ENCODE measurements at places on chromosomes 7 and 10. TPM values are rescaled to one million over a fixed set of nuclear protein-coding genes. Genes with fewer than 3 reads are reported as not detected.

DNA sequence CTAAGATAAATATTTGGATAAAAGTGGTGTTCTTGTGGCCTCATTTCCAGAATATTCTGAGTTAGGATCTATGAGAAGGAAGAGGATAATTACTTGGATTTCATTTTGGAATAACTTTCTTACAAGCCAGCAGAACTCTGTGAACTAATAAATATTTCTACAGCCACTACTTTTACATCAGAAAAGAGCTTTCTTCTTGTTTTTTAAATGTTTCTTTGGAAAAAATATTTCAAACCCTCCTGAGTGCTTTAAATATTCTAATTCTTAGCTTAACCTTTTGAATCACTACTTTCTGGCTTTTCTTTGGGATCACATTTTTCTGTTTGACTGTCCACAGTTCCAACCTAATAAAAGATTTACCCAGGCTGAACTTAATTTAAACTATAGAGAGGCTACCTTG, 279.2 kb upstream of the PHYHIPL start:
- no peaks in the 10 kb centered on the region for H3K36me3 ChIP-seq
- no peak overlapping the region for H3K27ac ChIP-seq
- DNase-seq = no peak
- H3K4me1 ChIP-seq = peaks cover 4% of the 10 kb centered on the region

Gene MTG1
- total RNA-seq = 36.4 TPM

Gene SPDYE1
- not detected for total RNA-seq

Gene GNGT1
- not detected for total RNA-seq

DNA sequence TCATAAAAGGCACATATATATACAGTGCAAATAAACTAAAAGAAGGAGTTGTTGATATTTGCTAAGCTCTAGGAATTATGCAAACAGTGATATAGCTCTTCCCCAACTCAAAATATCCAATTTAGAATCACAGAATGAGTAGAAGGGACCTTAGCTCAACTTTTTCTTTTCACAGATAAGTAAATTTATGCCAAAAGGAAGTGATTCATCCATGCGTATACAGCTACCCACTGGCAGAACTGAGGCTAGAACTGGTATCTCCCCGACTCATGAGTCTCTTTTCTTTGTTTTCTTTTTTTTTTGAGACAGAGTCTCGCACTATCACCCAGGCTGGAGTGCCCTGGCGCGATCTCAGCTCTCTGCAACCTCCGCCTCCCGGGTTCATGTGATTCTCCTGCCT, 54.2 kb upstream of the SVIL start:
- no peak for DNase-seq
- no peak overlapping the region for H3K27ac ChIP-seq
- peaks cover 2% of the 10 kb centered on the region for H3K36me3 ChIP-seq
- H3K4me1 ChIP-seq = peaks cover 7% of the 10 kb centered on the region
- no peak overlapping the region for H3K4me3 ChIP-seq

GRCh38 chr10:125411724-125412123, 251.4 kb upstream of the CTBP2 start:
- H3K4me1 ChIP-seq = no peaks in the 10 kb centered on the region
- no peaks in the 10 kb centered on the region for H3K36me3 ChIP-seq
- no peak overlapping the region for H3K27ac ChIP-seq
- H3K4me3 ChIP-seq = no peak overlapping the region

Gene UCMA
- total RNA-seq = not detected

DNA sequence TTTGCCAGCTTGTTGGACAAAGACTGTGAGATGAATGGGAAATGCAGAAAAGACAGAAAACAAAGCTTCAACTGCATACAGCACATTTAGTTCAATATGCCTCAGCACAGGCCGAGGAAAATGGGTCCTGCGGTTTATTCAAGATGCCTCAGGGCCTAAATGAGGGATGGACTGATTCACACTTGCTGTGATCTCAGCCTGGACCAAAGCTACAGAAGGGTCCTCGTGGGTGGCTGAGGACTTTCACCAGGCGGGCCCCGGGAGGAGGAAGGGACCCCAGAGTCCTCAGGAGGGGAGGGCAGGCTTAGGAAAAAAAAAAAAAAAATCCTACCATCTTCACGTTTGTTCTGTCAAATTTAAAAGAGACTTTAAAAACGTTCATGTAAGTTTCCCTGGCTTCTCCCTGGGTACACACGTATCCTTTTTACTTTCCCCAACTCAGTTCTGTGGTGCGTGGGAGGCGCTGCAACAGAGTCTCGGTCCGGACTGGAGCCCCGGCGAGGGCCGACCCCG, 624 bp upstream of the ZNF783 start:
- peaks cover 10% of the 10 kb centered on the region for H3K36me3 ChIP-seq
- DNase-seq = no peak
- peak overlapping the region; percentile 94 for H3K27ac ChIP-seq
- H3K4me1 ChIP-seq = peaks cover 8% of the 10 kb centered on the region

- H3K27ac ChIP-seq = peak overlapping the region; percentile 13
- no peaks in the 10 kb centered on the region for H3K36me3 ChIP-seq
- peaks cover 18% of the 10 kb centered on the region for H3K4me1 ChIP-seq
- H3K27me3 ChIP-seq = no peaks in the 10 kb centered on the region
- no peak overlapping the region for H3K4me3 ChIP-seq
These were observed 66.3 kb upstream of the CAV2 start for GRCh38 chr7:116433246-116433645.

Gene OR13A1
- total RNA-seq = 0.31 TPM

GRCh38 chr7:41682422-41682821, 20.5 kb downstream of the INHBA start:
- H3K4me1 ChIP-seq = no peaks in the 10 kb centered on the region
- H3K27me3 ChIP-seq = no peaks in the 10 kb centered on the region
- H3K27ac ChIP-seq = no peak overlapping the region
- H3K4me3 ChIP-seq = no peak overlapping the region
- H3K36me3 ChIP-seq = no peaks in the 10 kb centered on the region

- no peaks in the 10 kb centered on the region for H3K27me3 ChIP-seq
- peak; percentile 13 for DNase-seq
- peaks cover 21% of the 10 kb centered on the region for H3K36me3 ChIP-seq
- peak overlapping the region; percentile 92 for H3K4me3 ChIP-seq
These were observed 566 bp downstream of the MAD1L1 start for GRCh38 chr7:2231992-2232765.

DNA sequence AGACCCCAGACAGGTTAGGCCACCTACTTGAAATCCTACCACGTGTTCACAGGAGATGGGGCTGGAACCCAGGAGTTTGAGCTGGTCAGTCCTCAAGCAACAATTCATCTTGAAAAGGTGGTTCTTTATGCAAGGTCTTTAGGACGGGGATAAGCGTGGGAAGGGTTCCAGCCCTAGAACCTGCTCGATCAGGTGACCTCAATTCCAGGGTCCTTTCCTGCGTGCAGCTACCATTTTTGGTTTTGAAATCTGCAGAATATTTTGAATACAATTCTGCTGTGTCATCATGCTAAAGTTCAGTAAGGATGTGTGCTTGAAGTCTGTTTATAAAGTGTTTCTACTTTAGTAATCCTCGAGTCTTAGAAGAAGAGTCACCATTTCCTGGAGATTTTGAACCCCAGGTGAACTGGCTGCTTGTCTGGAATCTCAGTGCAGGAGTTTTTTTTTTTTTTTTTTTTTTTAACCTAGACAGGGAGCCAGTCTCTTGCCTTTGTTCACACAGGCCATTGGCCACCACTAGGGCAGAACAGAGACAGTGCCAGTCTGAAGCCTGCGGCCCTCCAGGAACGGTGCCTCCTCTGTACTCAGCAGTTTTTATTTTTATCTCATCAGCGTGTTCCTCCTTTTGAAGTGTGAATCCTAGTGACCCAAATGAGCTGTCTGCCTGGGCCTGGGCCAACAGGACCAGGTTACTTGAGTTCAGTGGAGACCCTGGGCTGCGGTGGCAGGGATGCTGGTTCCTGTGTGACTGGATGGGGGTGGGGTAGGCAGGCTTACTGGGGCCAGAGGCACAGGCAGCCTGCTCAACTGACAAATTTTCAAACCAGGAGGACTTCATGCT, 54.6 kb downstream of the EEPD1 start:
- peak; percentile 69 for DNase-seq
- no peak overlapping the region for H3K27ac ChIP-seq
- peaks cover 11% of the 10 kb centered on the region for H3K4me1 ChIP-seq
- no peak overlapping the region for H3K4me3 ChIP-seq
- no peaks in the 10 kb centered on the region for H3K36me3 ChIP-seq
- no peaks in the 10 kb centered on the region for H3K27me3 ChIP-seq

GRCh38 chr7:55265836-55266642, 99.1 kb upstream of the LANCL2 start:
- H3K4me3 ChIP-seq = no peak overlapping the region
- H3K27ac ChIP-seq = no peak overlapping the region
- no peaks in the 10 kb centered on the region for H3K4me1 ChIP-seq
- H3K36me3 ChIP-seq = no peaks in the 10 kb centered on the region

Gene INTS15
- 34.5 TPM for total RNA-seq

DNA sequence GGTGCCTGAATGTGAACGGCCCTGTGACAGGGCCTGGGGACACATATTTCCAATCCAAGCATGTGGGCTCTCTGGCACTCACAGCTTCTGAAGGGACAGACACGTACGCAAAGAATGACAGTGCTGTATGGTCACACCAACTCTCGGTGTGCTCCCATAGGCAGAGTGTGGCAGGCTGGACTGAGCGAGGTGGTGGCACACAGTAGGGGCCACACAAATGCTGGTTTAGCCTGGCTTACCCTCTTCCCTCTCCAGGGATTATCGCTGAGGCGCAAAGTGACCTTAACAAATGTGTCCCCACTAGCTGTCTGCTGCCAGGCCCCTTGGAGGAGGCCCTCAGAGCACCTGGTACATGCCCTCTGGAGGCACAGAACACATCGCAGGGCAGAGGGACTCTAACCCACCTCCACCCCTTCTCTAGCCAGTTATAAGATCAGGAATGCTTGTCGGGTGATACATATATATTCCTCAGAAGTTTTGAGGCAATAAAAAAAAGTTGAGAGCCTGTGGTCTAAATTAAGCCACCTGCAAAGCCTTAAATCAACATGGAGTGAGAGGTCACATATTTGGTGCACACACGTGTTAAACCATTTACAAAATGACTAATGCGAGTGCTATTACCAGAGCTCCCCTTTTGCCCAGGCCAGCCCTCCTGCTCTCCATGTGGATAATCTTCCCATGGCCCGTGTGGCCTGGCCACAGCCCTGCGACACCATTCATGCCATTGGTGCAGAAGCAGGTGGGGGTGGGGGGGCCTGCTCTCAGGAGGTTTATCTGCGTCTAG, 262.8 kb upstream of the GRB10 start:
- H3K27ac ChIP-seq = no peak overlapping the region
- H3K4me1 ChIP-seq = no peaks in the 10 kb centered on the region
- no peaks in the 10 kb centered on the region for H3K27me3 ChIP-seq
- no peaks in the 10 kb centered on the region for H3K36me3 ChIP-seq
- H3K4me3 ChIP-seq = no peak overlapping the region
- no peak for DNase-seq

DNA sequence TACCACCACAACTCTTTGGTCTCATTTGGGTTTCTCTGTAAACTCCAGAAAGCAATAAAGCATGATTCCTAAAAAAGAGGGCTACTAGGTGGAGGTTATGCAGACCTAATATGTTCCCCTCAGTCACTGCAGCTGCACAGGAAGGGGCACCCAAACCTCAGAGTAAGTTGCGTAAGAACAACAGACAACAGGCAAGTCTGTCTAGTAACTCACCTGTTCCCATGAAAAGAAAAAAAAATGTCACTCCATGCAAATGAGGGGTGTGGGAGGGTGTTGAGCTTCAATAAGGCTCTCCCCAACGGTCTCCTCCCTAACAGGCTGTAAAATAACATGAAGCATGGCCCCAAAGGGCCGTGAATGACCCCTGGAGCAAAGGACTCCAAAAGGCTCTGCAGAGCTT, 461.4 kb downstream of the KCNMA1 start:
- no peaks in the 10 kb centered on the region for H3K4me1 ChIP-seq
- no peak overlapping the region for H3K27ac ChIP-seq
- no peak for DNase-seq
- H3K4me3 ChIP-seq = no peak overlapping the region
- no peaks in the 10 kb centered on the region for H3K27me3 ChIP-seq
- H3K36me3 ChIP-seq = no peaks in the 10 kb centered on the region

Gene FFAR4
- total RNA-seq = 0.06 TPM

Gene EGR2
- 0.82 TPM for total RNA-seq
